ENCODE measurements at places on chromosomes 6 and 20.

GRCh38 chr20:49935746-49936152 is 448 bp upstream of the RNF114 start:
- DNase-seq: no peak

DNA sequence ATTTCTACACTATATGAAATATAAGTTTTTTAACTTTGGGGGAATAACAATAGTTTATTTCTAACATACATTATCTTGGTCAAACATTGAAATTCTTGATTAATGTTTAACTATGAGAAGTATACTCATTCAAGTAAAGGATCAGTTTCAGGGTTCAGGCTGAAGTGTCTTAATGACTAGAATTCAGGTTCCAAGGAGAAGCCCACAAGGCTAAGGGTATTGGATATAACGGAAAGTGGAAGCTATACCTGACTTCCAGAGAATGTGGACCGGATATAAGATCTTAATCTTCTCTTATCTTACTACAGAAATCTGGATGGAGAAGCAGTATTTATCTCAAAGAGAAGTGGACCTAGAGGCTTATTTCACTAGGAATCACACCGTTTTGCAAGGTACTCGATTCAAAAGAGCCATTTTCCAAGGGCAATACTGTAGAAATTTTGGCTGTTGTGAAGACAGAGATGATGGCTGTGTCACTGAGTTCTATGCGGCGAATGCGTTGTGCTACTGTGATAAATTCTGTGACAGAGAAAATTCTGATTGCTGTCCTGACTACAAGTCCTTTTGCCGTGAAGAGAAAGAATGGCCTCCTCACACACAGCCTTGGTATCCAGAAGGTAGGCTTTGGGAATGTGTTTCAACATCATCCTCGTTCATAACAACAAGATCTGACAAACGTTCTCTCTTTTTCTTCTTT is at the start of gene TINAG:
TINAG (plus strand) TSS at position 153 of the 697 bp plus-strand sequence; CDS start at position 263, 110 bp downstream.
- no peak for DNase-seq

- no peak for DNase-seq
These were observed 77.5 kb downstream of the ATXN1 start for GRCh38 chr6:16683641-16684194.

GRCh38 chr6:26195924-26196845 is 109.0 kb downstream of the HFE start:
- DNase-seq: no peak

- no peak for DNase-seq
These were observed 69.9 kb upstream of the PDE10A start for GRCh38 chr6:165732696-165733488.

- no peak for DNase-seq
These were observed 81.8 kb upstream of the GPR6 start for GRCh38 chr6:109896341-109896740.

Measured in stimulated activated CD4-positive, alpha-beta T cell treated with anti-CD3 and anti-CD28 coated beads, Interleukin-4, amount 100 ng/mL, for 1 hour (primary cell).